ENCODE measurements at places on chromosomes 1 and 21.

DNA sequence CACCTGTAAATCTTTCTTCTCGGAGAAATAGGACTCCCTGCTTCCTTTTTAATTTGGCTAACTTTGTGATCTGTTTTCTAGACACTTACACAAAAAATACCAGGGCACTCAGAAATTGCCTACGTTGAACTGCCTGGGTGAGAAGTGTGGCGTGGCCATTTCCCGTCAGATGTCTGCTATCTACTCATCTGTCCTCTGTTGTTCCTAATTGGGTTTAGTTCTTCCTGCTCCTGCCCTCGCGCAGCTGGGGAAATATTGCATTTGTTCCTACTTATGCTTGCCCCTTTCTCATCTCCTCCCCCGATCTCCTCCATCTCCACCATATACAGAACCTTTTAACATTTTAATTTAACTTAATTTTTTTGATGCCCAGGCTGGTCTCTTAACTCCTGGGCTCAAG lies 55.1 kb downstream of the CD58 start:
- DNase-seq, result no peak

GRCh38 chr1:182244451-182244850 lies 147.1 kb downstream of the GLUL start:
- DNase-seq, result no peak

GRCh38 chr1:174013864-174014418 lies 8.2 kb downstream of the RC3H1 start:
- DNase-seq, result no peak

- DNase-seq, result peak; percentile 56
Observed at GRCh38 chr1:236701782-236702181, 15.5 kb downstream of the ACTN2 start.

GRCh38 chr1:79847700-79848099 lies 841.2 kb upstream of the ADGRL4 start:
- DNase-seq, result no peak
